ENCODE measurements at places on chromosomes 1 and 21.

DNA sequence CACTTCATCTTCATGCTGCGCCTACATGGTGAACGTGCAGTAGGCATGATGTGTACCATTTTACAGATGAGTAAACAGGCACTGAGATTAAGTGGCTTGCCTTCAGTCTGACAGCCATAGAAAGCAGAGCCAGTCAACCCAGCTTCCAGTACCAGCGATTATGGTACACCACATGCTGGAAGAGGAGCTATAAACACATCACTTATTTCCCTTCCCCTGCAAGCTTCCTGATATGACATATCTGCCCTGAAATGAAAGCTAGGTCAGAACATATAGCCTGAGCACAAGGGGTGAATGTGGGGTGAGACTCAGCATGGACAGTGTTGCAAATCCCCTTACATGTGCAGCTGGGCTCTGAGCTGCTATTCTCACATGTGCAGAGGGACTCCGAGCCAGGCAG is 33.8 kb upstream of the IL20 start:
- no peak for DNase-seq

DNA sequence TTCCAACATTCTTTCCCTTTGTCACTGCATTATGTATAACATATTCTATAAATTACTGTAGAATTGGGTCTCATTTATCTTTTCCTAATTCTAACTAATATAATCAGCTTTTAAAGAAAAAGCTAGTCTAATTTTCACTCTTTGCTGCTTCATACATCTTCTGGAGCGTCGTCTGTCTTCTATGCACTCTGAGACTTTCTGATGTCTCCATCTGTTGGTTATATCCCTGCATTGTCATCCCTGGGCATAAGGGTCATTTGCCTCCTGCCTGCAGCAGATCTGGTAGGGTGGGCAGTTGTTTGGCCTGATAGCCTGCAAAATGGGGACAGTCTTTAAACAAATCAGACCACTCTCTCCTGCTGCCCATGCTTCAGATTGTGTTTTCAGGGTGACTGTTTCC is 40.8 kb upstream of the DYNLT5 start:
- DNase-seq = no peak

DNA sequence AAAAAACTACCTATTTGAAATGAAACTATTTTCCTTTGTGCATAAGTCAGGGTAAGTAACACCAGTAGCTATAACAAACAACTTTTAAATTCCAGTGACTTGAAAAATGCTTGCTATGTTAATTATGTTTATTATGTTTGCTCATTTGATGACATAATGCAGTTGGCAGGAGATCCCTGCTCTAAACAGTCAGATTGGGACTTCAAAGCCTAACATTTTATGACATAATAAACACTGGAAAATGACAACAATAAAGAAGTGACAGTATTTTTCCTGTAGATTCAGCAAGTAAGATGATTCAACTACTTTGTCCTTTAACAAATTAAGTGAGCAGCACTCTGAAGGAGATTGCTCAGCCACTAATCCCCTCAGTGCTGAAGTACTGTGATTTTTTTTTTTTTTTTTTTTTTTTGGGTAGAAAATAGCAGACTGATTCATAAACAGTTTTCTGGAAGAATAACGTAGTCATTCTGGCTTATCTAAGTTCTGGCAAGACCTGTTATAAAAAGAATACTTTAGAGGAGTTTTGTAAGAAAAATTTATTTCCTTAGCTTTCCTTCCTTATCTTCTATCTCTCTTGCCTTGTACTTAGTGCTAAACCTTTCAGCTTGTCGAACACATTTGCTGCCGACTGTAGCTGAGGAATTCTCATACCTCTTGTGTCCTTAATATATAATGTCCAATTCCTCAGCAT is 207.2 kb downstream of the PTGER3 start:
- DNase-seq = no peak

DNA sequence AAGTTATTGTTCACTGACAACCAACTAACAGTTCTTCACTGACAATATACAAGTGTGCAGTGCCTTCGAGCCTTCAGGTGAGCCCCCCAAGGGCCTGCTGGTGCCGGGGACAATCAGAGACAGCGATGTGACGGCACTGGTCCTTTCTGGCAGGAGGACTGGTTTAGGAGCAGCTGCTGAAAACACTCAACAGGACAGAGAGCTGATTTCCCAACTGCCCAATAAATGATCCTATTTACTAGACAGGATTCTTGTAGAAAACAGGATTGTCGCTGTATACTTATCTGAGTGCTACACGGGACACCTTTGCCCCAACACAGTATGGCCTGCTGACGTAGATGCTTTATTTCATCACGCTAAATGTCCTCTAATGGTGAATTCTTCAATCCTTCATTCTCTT is 65.4 kb downstream of the TP53BP2 start:
- DNase-seq = no peak

GRCh38 chr1:83113652-83114051 is 885.3 kb downstream of the TTLL7 start:
- DNase-seq = no peak

- DNase-seq = peak; percentile 39
Measured at GRCh38 chr1:226223786-226224244, 351 bp downstream of the MIXL1 start.

DNA sequence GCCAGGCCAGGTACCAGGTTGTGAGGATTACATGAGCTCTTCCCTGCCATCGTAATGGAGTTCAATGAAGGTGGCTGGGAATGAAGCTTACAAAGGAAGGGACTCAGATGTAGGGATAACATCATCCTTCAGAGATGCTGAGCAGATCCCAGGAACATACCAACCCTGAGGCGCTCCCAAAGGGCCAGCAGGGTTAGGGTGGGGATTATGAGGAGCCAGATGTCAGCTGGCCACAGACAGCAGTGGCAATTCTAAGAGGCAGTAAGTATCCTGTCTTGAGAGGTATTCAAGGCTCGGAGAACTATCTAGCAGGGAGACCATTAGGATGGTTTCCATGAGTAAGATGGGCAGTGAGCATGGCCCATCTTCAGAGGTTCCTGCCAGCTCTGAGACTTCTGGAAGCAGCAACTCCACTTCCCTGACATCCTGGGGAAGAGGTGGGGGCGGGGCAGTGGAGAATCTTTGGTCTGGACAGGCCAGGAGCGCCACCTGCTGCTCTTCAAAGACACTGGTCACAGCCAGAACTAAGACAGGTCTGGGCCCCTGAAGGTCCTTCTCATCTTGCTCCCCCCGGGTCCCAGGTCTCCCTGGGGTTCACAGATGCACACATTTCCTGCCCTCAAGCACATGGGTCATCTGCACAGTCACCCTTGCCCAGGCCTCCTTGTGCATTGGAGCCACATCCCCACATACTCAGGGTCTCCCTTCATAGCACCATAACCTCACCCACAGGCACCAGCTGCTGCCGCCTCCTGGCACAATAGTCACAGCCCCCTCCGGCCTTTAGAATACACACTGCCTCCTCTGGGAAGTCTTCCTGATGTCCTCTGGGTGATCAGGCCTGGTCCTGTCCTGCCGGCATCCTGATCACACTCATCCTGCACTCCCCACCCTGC is 2.7 kb upstream of the SDC3 start:
- peak; percentile 93 for DNase-seq

DNA sequence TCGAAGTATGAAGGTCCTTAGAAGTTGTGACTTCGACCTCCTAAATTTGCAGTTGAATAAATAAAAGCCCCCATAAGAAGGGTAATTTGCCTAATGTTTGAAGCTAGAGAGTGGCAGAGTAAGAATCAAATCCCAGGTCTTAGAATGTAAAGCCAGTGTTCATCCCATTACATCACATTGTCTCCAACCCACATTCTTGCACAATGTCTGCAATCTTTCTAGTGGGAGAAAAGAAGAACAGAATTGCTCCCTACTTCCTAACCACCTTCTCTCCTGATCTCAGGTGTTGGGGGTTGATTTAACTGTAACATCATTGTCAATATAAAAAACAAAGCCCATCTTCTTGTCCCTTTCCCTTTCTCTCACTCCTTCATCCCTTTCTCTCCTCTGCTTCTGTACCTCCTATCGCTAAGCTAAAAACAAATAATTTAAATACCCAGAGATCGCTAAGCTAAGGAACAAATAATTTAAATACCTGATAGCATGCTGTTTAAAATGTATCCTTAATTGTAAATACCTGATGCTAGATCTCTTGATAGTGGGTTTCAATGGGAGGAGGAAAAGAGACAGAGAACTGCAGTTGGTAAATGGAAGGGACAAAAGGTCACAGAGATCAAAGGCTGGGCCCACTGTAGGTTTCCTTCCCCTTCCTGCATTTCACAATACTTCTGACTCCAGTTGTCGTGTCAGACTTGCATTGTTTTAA is 32.1 kb upstream of the CCDC190 start:
- no peak for DNase-seq
